ENCODE measurements at places on chromosomes 4 and X. TPM values are rescaled to one million over a fixed set of nuclear protein-coding genes. Genes with fewer than 3 reads are reported as not detected.

The H2BW2 gene
- total RNA-seq, result 0.15 TPM

The POU4F2 gene
- not detected for total RNA-seq

The RPS6KA6 gene
- total RNA-seq, result 13.1 TPM

The FRMPD3 gene
- total RNA-seq, result 1.7 TPM

The ABCG2 gene
- total RNA-seq, result 2.1 TPM

The CSN1S1 gene
- not detected for total RNA-seq

The PNMA5 gene
- total RNA-seq, result 0.13 TPM

The SPANXB1 gene
- not detected for total RNA-seq

The REELD1 gene
- not detected for total RNA-seq

DNA sequence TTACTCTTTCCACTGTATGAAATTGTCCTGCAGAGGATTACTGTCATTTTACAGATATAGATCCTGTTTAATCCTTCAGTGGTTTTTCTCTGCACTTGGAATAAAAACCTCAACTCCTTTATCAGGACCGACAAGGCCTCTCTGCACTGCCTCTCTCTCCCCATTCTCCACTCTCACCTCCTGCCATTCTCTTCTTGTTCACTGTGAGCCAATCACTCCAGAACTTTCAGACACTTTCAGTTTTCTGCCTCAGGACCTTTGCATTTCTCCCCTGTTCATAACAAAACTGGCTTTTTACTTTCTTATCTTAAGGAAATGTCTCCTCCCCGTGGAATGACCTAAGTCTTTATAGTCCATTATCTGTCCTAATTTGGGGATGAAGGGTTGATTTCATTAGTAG, 137.3 kb downstream of the ELOVL6 start:
- H3K27ac ChIP-seq, result no peak overlapping the region
- H3K4me3 ChIP-seq, result no peak overlapping the region
- no peak for DNase-seq

GRCh38 chr4:75658876-75659275, 14.3 kb downstream of the G3BP2 start:
- peaks cover 73% of the 10 kb centered on the region for H3K36me3 ChIP-seq
- H3K4me1 ChIP-seq, result peaks cover 16% of the 10 kb centered on the region
- peak overlapping the region; percentile 89 for H3K27ac ChIP-seq
- H3K4me3 ChIP-seq, result no peak overlapping the region

- H3K36me3 ChIP-seq, result peaks cover 33% of the 10 kb centered on the region
- H3K4me3 ChIP-seq, result peak overlapping the region; percentile 97
These were observed 362 bp downstream of the NCAPG start for GRCh38 chr4:17811078-17811603.

- peaks cover 17% of the 10 kb centered on the region for H3K4me1 ChIP-seq
- no peak overlapping the region for H3K27ac ChIP-seq
- no peaks in the 10 kb centered on the region for H3K36me3 ChIP-seq
- peak; percentile 20 for DNase-seq
- H3K4me3 ChIP-seq, result no peak overlapping the region
These were observed 111.3 kb upstream of the LNX1 start for GRCh38 chr4:53702334-53703266.

DNA sequence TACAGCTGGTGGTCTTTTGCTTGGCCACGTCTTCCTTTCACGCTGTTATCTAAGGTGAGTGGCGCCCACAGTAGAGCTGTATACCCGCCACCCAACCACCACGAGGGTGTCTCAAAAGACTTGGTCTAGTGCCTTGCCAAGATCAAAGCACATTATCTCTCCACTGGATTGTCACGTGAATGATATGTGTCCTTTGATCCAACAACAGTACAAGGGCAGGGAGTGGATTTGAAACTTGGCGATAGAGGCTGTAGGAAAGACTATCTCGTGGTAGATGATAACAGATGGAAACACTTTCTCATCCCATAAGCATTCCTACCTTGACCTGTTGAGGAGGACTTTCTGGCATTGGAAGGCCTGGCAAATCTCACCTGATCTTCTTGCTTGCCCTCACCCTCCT, 37.7 kb upstream of the BCLAF3 start:
- H3K36me3 ChIP-seq, result no peaks in the 10 kb centered on the region
- H3K4me3 ChIP-seq, result no peak overlapping the region
- no peak for DNase-seq
- no peaks in the 10 kb centered on the region for H3K27me3 ChIP-seq
- H3K27ac ChIP-seq, result no peak overlapping the region
- peaks cover 4% of the 10 kb centered on the region for H3K4me1 ChIP-seq

GRCh38 chrX:33001107-33001506, 210.2 kb downstream of the DMD start:
- H3K4me3 ChIP-seq, result no peak overlapping the region
- peaks cover 2% of the 10 kb centered on the region for H3K36me3 ChIP-seq
- no peak overlapping the region for H3K27ac ChIP-seq
- DNase-seq, result no peak
- H3K27me3 ChIP-seq, result no peaks in the 10 kb centered on the region

- H3K4me1 ChIP-seq, result peaks cover 21% of the 10 kb centered on the region
- no peak overlapping the region for H3K27ac ChIP-seq
These were observed 119.3 kb downstream of the VSIG4 start for GRCh38 chrX:65920620-65921019.

- H3K36me3 ChIP-seq, result peaks cover 3% of the 10 kb centered on the region
- no peak overlapping the region for H3K4me3 ChIP-seq
- H3K4me1 ChIP-seq, result peaks cover 2% of the 10 kb centered on the region
- H3K27me3 ChIP-seq, result no peaks in the 10 kb centered on the region
- no peak overlapping the region for H3K27ac ChIP-seq
- no peak for DNase-seq
These were observed 683.6 kb upstream of the TENM3 start for GRCh38 chr4:181559637-181560036.

DNA sequence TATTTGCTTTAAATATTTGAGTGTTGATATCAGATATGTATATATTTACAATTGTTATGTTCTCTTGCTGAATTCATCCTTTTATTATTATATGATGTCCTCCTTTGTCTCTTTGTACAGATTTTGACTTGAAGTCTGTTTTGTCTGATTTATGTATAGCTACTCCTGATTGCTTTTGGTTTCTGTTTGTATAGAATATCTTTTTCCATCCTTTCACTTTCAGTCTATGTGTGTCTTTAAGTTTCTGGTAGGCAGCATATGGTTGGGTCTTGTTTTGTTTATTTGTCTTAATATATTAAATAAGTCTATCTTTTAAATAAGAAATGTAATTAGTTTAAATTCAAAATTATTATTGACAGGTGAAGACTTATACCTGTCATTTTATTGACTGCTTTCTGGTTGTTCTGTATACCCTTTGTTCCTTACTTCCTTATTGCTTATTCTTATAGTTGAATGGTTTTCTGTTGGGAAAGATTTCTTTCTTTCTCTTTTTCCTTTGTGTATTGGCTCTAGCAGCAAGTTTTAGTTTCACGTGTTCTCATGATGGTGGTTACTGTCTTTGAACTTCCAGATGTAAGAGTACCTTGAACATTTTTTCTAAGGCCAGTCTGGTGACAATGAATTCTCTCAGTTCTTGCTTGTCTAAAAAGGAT, 31.1 kb downstream of the RAB28 start:
- peaks cover 13% of the 10 kb centered on the region for H3K36me3 ChIP-seq
- H3K27me3 ChIP-seq, result no peaks in the 10 kb centered on the region
- DNase-seq, result no peak
- H3K27ac ChIP-seq, result no peak overlapping the region

DNA sequence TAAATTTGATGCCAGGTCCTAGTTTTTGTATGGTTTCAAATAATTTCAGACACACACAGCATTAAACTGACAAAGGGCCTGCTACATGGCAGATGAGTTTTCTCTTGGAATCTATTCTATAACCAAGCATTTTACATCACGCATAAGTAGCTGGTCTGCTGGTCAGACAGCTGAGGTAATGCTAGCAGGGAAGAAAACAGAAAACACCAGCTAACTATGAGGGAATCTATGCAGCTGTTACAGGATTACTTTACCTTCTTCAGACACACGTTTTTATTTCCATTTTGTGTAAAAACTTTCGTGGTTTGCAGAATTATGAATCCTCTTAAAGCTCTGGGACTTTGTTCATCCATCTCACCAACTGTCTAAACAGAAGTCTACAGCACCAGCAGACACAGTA, 42.0 kb downstream of the MFAP3L start:
- no peaks in the 10 kb centered on the region for H3K36me3 ChIP-seq
- no peak overlapping the region for H3K27ac ChIP-seq
- H3K4me1 ChIP-seq, result peaks cover 24% of the 10 kb centered on the region
- H3K4me3 ChIP-seq, result no peak overlapping the region

- no peak overlapping the region for H3K4me3 ChIP-seq
- H3K4me1 ChIP-seq, result peaks cover 37% of the 10 kb centered on the region
- H3K27ac ChIP-seq, result 0 out of 2 replicates have a peak overlapping the region, but pooled peaks have one; percentile 26
- H3K36me3 ChIP-seq, result no peaks in the 10 kb centered on the region
- H3K27me3 ChIP-seq, result peaks cover 3% of the 10 kb centered on the region
These were observed 76.4 kb upstream of the SHISA3 start for GRCh38 chr4:42320822-42321388.

GRCh38 chr4:144948009-144948408, 150.0 kb downstream of the ANAPC10 start:
- no peaks in the 10 kb centered on the region for H3K27me3 ChIP-seq
- no peak overlapping the region for H3K4me3 ChIP-seq
- peaks cover 7% of the 10 kb centered on the region for H3K4me1 ChIP-seq
- peaks cover 14% of the 10 kb centered on the region for H3K36me3 ChIP-seq
- 0 out of 2 replicates have a peak overlapping the region, but pooled peaks have one; percentile 53 for H3K27ac ChIP-seq

DNA sequence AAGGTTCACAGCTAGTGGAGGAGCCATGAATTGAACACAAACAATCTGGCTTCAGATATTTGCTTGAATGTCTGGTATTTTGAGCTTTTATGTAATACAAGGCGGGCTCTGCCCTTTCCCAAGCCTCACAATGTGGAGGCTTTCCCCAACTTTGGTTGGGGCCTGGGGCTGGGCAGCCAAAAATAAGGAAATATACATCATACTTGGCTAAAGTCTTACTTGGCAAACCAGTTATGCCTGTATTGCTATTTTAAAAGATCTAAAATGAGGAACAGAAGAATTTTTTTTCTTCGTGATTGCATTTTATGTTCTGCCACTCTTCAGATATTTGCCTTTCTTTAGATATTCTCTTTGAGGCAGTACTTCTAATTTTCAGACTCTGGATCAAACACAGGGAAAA, 26.1 kb downstream of the ARFIP1 start:
- H3K27ac ChIP-seq, result no peak overlapping the region
- peaks cover 56% of the 10 kb centered on the region for H3K4me1 ChIP-seq
- H3K4me3 ChIP-seq, result no peak overlapping the region
- no peak for DNase-seq
- H3K27me3 ChIP-seq, result peaks cover 6% of the 10 kb centered on the region

DNA sequence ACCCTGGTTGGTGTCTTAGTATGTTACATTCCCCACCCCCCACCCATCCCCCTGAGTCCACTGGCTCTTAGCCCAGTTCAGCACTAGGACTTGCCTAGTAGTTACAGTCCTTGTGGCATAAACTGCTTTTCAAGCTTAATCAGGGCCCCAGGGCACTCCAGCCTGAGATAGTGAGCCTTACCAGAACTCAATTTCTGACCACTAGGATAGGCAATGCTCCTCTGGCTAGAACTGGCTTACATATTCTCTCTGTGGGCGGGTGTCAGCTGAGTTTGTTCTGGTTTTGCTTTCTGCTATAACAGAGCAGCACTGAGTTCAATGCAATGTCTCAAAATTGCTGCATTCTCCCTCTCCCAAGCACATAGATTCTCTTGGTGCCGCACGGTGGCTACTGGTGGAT, 391.4 kb upstream of the DIPK2B start:
- H3K4me1 ChIP-seq, result 0 out of 2 replicates have a peak, but pooled peaks cover 3% of the 10 kb centered on the region
- H3K36me3 ChIP-seq, result no peaks in the 10 kb centered on the region
- no peak for DNase-seq
- no peak overlapping the region for H3K27ac ChIP-seq
- H3K4me3 ChIP-seq, result no peak overlapping the region
- H3K27me3 ChIP-seq, result no peaks in the 10 kb centered on the region

DNA sequence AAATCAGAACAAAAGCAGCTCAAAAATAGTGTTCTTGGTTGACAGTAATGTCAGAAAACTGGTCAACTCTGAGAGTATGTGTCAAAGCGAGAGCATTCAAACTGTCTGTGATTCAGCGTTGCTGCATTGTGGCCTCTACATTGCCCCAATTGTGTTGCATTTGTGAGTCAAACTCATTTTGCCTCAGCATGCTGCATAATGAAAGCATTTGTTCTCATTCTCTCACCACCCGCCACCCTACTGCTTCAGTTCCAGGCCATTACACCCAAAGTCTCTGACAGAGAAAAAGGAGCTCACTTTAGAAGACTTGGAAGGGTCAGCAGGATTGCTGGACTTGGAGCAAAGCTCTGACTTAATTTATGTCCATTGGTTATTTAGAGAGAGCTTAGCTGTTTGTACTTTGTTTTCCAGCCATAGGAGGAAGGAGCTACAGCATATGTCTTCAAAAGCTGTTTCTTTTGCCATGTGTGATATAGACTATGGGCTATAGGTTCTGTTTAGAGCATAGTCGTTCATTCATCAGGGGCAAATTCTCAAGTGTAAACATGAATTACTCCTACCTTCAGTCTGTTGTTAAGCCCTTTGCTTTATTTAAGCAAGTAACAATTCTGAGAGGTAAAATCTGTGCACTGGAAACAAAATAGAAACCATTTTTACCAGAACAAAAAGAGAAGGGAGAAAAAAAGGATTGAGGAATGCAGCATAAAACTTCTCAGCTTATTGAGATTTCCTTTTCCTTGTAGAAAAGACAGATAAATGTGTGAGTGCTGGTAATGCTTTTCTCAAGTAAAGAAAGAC, 153.4 kb upstream of the ANK2 start:
- peak; percentile 18 for DNase-seq
- peaks cover 68% of the 10 kb centered on the region for H3K4me1 ChIP-seq
- H3K27me3 ChIP-seq, result no peaks in the 10 kb centered on the region
- H3K36me3 ChIP-seq, result peaks cover 7% of the 10 kb centered on the region
- H3K4me3 ChIP-seq, result peak overlapping the region; percentile 30
- peak overlapping the region; percentile 93 for H3K27ac ChIP-seq

DNA sequence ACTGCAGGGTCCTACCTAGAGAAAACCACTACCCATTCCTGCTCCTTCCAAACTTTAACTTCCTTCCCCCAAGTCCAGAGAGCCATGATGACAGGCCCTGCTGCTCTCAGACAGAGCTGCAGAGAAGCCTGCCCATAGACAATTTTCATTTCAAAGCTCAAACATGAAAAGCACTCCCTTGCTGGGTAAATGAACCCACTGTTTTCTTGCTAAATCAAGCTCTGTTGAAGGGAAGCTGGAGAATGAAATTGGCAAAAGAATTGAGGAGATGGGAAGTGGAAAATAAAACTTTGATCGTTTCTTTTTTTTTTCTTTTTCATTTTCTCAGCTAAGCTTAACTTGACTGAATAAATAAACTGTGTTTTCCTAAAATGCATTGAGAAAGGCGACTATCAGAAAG, 331.1 kb upstream of the CPEB2 start:
- H3K36me3 ChIP-seq, result peaks cover 12% of the 10 kb centered on the region
- no peak overlapping the region for H3K4me3 ChIP-seq
- no peak overlapping the region for H3K27ac ChIP-seq
- no peaks in the 10 kb centered on the region for H3K27me3 ChIP-seq
- no peak for DNase-seq

Data from WTC11 (cell line).